Type B pancreatic cell (in vitro differentiated cells): ENCODE measurements at places on chromosomes 4 and X.
A peak's percentile ranks its signal among the peaks of the same experiment; 100 is the strongest.

- no peak overlapping the region for H3K4me3 ChIP-seq
- no peaks in the 10 kb centered on the region for H3K27me3 ChIP-seq
- H3K27ac ChIP-seq: no peak overlapping the region
- peaks cover 13% of the 10 kb centered on the region for H3K4me1 ChIP-seq
These were observed 68.8 kb upstream of the SLC7A11 start for GRCh38 chr4:138310991-138311390.

- no peak for DNase-seq
- H3K36me3 ChIP-seq: no peaks in the 10 kb centered on the region
- no peak overlapping the region for H3K27ac ChIP-seq
- H3K4me3 ChIP-seq: no peak overlapping the region
- H3K27me3 ChIP-seq: no peaks in the 10 kb centered on the region
- H3K4me1 ChIP-seq: no peaks in the 10 kb centered on the region
These were observed 43.3 kb upstream of the ADAM29 start for GRCh38 chr4:174874898-174875297.

GRCh38 chr4:182839256-182839655 is 77.9 kb downstream of the DCTD start:
- H3K27me3 ChIP-seq: peaks cover 26% of the 10 kb centered on the region
- no peak overlapping the region for H3K27ac ChIP-seq
- H3K4me3 ChIP-seq: no peak overlapping the region
- H3K4me1 ChIP-seq: peaks cover 11% of the 10 kb centered on the region

GRCh38 chrX:10008483-10009056 is 41.4 kb downstream of the CLDN34 start:
- no peak for DNase-seq
- H3K27ac ChIP-seq: no peak overlapping the region
- no peaks in the 10 kb centered on the region for H3K27me3 ChIP-seq
- peaks cover 9% of the 10 kb centered on the region for H3K4me1 ChIP-seq
- no peaks in the 10 kb centered on the region for H3K36me3 ChIP-seq
- no peak overlapping the region for H3K4me3 ChIP-seq

- H3K27ac ChIP-seq: no peak overlapping the region
- H3K4me1 ChIP-seq: peaks cover 24% of the 10 kb centered on the region
- DNase-seq: no peak
- no peak overlapping the region for H3K4me3 ChIP-seq
- H3K36me3 ChIP-seq: no peaks in the 10 kb centered on the region
- no peaks in the 10 kb centered on the region for H3K27me3 ChIP-seq
These were observed 29.6 kb upstream of the CHRNA9 start for GRCh38 chr4:40305328-40306170.

DNA sequence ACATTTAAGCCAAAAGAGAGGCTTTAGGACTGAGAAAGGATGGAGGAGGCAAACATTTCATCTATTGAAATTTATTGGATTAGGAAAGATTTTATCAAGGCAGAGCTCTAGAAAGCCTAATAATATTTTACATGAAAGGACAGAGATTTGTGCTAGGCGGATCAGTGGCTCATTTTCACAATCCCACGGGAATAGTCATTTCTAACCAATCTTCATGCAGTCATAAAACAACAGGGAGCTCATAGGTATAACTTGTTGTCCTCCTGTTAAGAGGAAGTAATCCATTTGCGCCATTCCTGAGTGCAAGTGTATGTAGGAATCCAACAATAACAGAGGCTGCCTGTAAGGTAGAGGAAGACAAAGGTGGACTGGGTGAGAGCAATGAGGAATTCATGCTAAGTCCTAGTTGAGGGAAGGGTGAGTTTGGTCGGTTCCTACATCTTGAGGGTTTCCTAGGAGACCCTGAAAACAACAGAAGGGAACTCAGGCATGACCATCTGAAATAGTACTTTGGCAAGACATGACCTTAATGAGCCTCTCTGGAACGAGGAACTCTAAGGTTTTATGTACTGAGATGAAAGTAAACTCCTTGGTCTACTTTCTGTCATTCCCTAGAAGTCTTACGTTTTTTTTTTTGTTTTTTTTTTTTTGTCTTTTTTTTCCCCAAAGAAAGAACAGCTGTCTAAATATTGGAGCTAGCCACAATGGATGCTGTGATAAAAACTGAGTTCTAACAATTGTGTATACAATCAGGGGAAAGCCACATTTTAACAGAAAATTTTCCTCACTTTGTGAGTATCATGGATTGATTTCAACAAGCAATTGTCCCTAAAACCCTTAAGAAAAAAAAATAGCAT is 89.7 kb downstream of the GEMIN8 start:
- H3K36me3 ChIP-seq: no peaks in the 10 kb centered on the region
- DNase-seq: no peak
- H3K27ac ChIP-seq: no peak overlapping the region
- H3K4me1 ChIP-seq: no peaks in the 10 kb centered on the region
- H3K27me3 ChIP-seq: peaks cover 8% of the 10 kb centered on the region

DNA sequence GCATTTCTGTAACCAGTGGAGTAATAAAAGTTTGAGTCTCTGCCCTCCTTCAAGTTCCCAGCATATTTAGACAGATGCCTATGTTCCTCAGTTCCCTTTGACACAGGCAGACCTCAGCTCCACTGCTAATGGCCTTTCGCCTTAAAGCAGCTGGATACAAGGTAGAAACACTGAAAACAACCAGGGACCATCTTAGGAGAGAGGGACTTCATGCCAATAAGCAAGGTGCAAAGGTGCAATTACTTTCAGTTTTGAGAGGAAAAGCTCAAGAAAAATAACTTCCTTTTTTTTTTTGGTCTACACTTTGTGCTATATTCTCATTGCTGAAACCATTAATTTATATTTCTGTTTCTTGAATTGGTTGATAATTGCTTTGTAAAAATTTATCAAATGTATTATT is 781.9 kb upstream of the GALNTL6 start:
- no peaks in the 10 kb centered on the region for H3K36me3 ChIP-seq
- DNase-seq: no peak
- H3K27me3 ChIP-seq: no peaks in the 10 kb centered on the region
- no peak overlapping the region for H3K4me3 ChIP-seq
- H3K27ac ChIP-seq: no peak overlapping the region

DNA sequence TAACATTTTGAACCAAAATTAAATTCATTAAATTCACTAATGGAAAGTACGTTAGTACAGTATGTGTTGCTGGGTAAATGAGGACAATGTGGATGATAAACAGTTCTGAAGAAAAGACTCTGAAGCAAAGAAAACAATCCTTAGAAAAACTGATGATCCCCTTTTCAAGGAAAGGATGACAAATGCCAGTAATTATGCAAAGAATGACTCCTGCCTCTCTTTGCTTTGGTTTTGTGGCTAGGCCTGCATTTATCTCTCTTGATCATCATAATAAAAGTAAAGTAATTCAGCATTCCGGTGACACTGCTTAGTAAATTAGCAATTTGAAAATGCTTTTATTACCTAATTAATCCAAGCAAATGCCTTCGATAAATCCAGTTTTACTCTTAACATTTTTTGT is 652.2 kb upstream of the DIPK2B start:
- no peak for DNase-seq
- H3K36me3 ChIP-seq: peaks cover 11% of the 10 kb centered on the region
- H3K4me3 ChIP-seq: peak overlapping the region; percentile 25
- peaks cover 8% of the 10 kb centered on the region for H3K4me1 ChIP-seq
- peaks cover 6% of the 10 kb centered on the region for H3K27me3 ChIP-seq
- H3K27ac ChIP-seq: no peak overlapping the region

GRCh38 chr4:2646396-2647149 is 109.6 kb downstream of the TNIP2 start:
- no peaks in the 10 kb centered on the region for H3K27me3 ChIP-seq
- no peak overlapping the region for H3K27ac ChIP-seq
- DNase-seq: no peak
- H3K4me3 ChIP-seq: no peak overlapping the region

GRCh38 chrX:54945224-54945623 is 24.6 kb downstream of the TRO start:
- no peaks in the 10 kb centered on the region for H3K4me1 ChIP-seq
- DNase-seq: no peak
- H3K4me3 ChIP-seq: no peak overlapping the region
- no peaks in the 10 kb centered on the region for H3K36me3 ChIP-seq
- H3K27ac ChIP-seq: no peak overlapping the region
- H3K27me3 ChIP-seq: no peaks in the 10 kb centered on the region

- DNase-seq: no peak
- H3K27me3 ChIP-seq: peaks cover 9% of the 10 kb centered on the region
- H3K36me3 ChIP-seq: no peaks in the 10 kb centered on the region
- H3K27ac ChIP-seq: no peak overlapping the region
- no peaks in the 10 kb centered on the region for H3K4me1 ChIP-seq
- no peak overlapping the region for H3K4me3 ChIP-seq
These were observed 125.2 kb downstream of the AREG start for GRCh38 chr4:74570095-74570494.

DNA sequence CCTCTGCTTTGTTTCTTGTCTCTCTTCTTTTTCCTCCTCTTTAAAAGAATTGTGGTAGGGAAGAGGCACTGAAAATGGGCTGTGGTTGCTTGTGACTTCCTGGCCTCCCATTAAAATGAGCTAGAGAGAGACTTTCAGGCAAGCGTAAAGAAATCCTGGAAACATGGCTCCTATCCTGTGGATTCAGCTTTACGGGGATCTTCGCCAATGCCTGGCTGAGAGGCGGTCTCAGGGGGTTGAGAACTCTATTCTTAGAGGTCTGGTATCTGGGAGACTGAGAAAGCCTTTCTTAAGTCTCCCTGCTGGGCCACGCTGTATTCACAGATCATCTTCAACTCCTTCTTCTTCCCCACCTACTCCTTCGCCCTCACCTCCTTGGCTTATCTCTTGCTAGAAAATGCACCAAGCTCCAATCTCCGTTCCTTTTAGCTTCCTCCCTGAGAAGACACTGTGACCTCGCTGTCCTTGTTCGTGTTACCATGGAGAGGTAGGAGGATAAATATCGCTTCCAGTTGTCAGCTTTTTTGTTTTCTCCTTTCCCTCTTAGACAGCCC is 542 bp upstream of the KLF8 start:
- no peaks in the 10 kb centered on the region for H3K4me1 ChIP-seq
- peak overlapping the region; percentile 87 for H3K4me3 ChIP-seq
- DNase-seq: no peak

DNA sequence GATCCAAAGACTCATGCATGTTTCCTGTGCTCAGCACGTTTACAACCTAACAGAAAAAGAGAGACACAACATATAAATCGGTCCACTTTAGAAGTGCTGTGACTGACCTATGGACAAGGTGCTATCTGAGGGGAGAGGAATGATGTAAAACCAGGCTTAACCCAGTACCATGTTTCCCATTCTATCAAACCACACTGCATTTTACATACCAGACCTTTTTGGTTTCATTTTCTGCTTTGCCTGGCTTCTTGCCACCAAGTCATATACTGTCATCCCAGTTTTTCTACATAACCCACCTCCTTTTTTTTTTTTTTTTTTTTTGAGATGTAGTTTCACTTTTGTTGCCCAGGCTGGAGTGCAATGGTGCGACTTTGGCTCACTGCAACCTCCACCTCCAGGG is 82.2 kb downstream of the KLF8 start:
- no peaks in the 10 kb centered on the region for H3K27me3 ChIP-seq
- no peak overlapping the region for H3K27ac ChIP-seq
- H3K36me3 ChIP-seq: no peaks in the 10 kb centered on the region
- H3K4me1 ChIP-seq: no peaks in the 10 kb centered on the region
- no peak for DNase-seq
- no peak overlapping the region for H3K4me3 ChIP-seq

DNA sequence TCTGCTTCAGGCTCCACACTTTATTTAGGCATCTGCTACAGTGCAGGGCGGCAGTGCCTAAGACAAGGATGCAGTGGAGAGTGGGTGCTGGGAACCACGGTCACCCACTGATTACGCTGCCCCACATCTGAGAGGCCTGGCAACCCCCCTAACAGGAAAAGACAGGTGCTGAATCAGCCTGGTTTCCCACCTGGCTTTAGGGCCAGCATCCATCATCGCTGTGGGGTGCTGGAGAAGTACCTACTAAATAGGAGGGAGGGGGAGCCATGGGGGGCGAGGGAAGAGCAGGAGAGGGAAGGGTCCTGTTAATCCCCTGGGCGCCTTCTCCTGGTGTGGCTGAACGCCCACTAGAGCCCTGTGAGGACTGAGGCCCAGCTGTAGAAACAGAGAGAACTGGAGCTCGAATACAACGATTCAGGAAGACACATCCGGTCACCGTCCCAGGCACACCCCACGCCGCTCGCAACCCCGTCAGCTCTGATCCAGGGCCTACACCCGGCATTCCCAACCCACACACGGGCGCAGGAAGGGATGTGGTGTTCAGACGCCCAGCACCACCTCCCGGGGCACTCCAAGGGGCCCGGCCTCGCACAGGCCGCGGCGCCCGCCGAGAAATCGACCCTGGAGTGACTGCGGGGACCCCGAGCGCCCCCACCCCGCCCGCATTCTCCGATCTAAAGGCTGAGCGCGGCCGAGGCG is 554 bp downstream of the DCTD start:
- no peak for DNase-seq
- H3K4me3 ChIP-seq: peak overlapping the region; percentile 83
- peaks cover 19% of the 10 kb centered on the region for H3K36me3 ChIP-seq
- H3K4me1 ChIP-seq: peaks cover 26% of the 10 kb centered on the region

- no peak overlapping the region for H3K4me3 ChIP-seq
- H3K36me3 ChIP-seq: no peaks in the 10 kb centered on the region
- no peaks in the 10 kb centered on the region for H3K4me1 ChIP-seq
- no peak for DNase-seq
- H3K27me3 ChIP-seq: no peaks in the 10 kb centered on the region
These were observed 151.2 kb downstream of the COX18 start for GRCh38 chr4:72918362-72918761.

- no peak overlapping the region for H3K4me3 ChIP-seq
- no peaks in the 10 kb centered on the region for H3K27me3 ChIP-seq
- peaks cover 10% of the 10 kb centered on the region for H3K4me1 ChIP-seq
- no peaks in the 10 kb centered on the region for H3K36me3 ChIP-seq
- DNase-seq: no peak
- H3K27ac ChIP-seq: no peak overlapping the region
These were observed 55.3 kb upstream of the TECRL start for GRCh38 chr4:64464581-64464980.

- no peak overlapping the region for H3K27ac ChIP-seq
- H3K27me3 ChIP-seq: no peaks in the 10 kb centered on the region
- H3K4me3 ChIP-seq: no peak overlapping the region
- no peak for DNase-seq
These were observed 25.2 kb downstream of the WDR44 start for GRCh38 chrX:118370921-118371624.

DNA sequence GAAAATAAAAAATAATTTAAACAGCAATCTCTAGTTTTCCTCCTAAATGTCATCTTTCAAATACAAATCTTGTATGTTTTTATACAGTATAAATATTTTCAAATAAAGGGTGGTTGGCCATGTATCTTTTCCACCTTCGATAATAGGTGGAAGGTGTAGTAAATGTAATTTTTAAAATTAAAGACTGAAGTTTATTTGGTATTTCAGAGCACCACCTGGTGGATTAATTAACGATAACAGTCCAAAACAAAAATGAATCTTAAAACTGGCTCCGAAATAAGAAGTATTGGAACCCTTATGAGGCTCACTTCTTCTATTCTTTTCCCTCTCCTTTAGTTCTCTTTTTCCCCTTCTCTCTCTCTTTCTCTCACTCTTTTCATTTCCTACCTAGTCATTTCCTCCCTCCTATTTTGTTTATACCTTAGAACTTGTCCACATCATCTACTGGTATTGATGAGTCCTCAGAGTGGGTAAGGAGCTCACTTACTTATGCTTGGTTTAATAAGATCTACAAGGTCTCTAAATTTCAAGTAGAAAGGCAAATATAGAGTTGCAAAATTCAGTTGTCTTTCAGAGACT is 82.9 kb upstream of the EXOC1L start:
- H3K4me3 ChIP-seq: no peak overlapping the region
- H3K27me3 ChIP-seq: peaks cover 14% of the 10 kb centered on the region
- DNase-seq: no peak
